ENCODE measurements at places on chromosomes 11 and 22. TPM values are rescaled to one million over a fixed set of nuclear protein-coding genes. Genes with fewer than 3 reads are reported as not detected.
A peak's percentile ranks its signal among the peaks of the same experiment; 100 is the strongest.

Gene C22orf23
- not detected for total RNA-seq

Gene DPAGT1
- total RNA-seq, result 38.2 TPM

DNA sequence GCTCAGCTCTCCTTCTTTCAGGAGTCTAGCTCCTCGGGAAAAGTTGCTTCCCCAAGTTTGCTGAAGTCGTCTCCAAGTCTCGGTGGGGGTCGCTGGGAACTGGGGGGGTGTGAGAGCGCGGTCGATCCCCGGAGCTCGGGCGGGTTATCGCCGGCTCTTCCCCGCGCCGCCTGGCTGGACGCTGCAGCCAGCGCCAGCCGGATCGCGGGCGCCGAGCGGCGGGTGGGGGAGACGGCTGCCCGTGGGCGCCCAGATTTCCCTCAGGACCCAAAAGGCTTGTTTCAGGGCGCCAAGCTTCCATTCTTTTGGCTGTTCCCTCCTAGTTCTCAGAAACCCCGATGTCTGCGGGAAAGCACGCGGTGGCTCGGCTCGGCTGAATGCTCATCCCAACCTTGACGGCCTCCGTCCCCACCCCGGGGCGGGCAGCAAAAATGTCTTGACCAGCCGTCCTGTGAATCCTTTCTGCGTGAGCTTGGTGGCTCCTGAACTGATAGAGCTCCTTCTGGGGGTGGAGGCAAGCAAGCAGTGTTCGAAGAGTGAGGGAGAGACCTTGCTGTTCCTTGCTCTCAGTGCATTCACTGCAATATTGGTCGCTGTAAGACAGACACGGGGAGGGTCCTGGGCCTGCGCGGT lies 1.7 kb downstream of the ZBTB16 start:
- H3K4me1 ChIP-seq, result peaks cover 14% of the 10 kb centered on the region
- no peak overlapping the region for H3K27ac ChIP-seq
- peak overlapping the region; percentile 68 for H3K4me3 ChIP-seq
- peaks cover 95% of the 10 kb centered on the region for H3K27me3 ChIP-seq
- no peak for DNase-seq

- H3K4me3 ChIP-seq, result no peak overlapping the region
- no peak overlapping the region for H3K27ac ChIP-seq
- H3K27me3 ChIP-seq, result peaks cover 2% of the 10 kb centered on the region
- DNase-seq, result no peak
- H3K4me1 ChIP-seq, result peaks cover 33% of the 10 kb centered on the region
Observed at GRCh38 chr22:30308518-30309230, 18.1 kb downstream of the TBC1D10A start.

DNA sequence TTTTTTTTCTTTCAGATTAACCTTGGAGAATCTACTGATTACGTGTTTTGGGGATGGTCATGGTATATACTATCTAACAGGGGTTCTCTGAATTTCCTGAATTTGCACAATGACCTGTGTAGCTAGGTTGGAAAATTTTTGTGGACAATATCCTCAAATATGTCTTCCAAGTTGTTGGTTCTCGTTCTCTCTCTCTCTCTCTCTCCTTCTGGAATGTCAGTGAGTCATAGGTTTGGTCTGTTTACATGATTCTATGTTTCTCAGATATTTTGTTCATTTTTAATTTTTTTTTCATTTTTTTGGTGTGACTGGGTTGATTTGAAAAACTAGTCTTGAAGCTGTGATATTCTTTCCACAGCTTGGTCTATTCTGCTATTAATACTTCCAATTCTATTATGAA lies 604.0 kb upstream of the ANO3 start:
- H3K36me3 ChIP-seq, result peaks cover 3% of the 10 kb centered on the region
- no peak overlapping the region for H3K4me3 ChIP-seq
- no peaks in the 10 kb centered on the region for H3K4me1 ChIP-seq
- DNase-seq, result no peak

DNA sequence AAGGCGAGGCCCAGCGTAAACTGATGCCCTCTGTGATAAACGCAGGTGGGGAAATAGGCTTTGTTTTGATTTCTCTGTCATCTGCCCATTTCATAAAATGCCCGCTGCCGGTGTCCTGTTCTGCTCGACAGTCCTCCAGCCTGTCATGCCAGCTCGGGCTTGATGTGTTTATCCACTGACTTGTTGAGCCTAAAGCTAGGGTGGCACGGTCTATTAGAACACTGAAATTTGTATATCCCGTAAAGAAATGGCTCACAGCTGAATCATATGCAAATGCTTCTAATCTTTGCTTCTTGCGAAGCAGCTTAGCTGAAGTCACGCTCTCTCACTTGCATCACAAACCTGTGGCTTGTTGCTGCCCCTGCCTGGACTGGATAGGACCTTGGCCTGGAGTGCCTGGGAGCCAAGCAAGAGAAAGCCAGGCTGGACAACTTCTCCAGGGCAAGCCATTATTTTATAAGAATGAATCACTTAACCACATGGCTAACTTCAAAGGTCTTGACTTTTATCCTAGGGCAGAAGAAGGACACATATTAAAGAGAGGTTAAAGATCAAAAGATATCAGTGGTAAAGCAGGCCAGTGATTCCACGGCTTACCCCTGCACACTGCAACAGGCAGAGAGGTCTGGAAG lies 33.1 kb downstream of the EHF start:
- no peak for DNase-seq
- H3K27ac ChIP-seq, result peak overlapping the region; percentile 5
- H3K27me3 ChIP-seq, result peaks cover 2% of the 10 kb centered on the region
- H3K36me3 ChIP-seq, result no peaks in the 10 kb centered on the region

GRCh38 chr11:102577182-102577581 lies 46.6 kb upstream of the MMP7 start:
- H3K4me3 ChIP-seq, result no peak overlapping the region
- no peaks in the 10 kb centered on the region for H3K27me3 ChIP-seq
- no peak overlapping the region for H3K27ac ChIP-seq
- DNase-seq, result no peak

GRCh38 chr11:20790622-20791021 lies 121.2 kb downstream of the NELL1 start:
- DNase-seq, result no peak
- H3K27me3 ChIP-seq, result peaks cover 8% of the 10 kb centered on the region
- H3K36me3 ChIP-seq, result no peaks in the 10 kb centered on the region
- no peaks in the 10 kb centered on the region for H3K4me1 ChIP-seq
- H3K27ac ChIP-seq, result no peak overlapping the region

DNA sequence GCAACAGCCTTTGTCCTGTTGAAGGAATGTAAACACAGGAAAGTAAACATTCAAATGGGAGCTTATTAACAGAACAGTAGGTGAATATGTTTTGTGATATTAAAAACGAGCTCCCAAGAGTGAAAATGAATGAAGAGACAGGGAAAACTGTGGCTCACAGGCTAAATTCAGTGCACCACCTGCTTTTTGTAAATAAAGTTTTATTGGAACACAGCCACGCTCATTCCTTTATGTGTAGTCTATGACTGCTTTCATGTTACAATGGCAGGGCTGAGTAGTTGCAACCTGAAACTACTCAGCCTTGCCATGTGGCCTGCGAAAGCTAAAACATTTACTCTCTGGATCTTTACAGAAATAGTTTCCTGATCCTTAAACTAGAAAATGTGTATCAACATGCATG lies 136.9 kb downstream of the MYO18B start:
- H3K36me3 ChIP-seq, result no peaks in the 10 kb centered on the region
- no peak for DNase-seq
- no peak overlapping the region for H3K4me3 ChIP-seq
- no peak overlapping the region for H3K27ac ChIP-seq
- H3K4me1 ChIP-seq, result no peaks in the 10 kb centered on the region

GRCh38 chr11:8833568-8834315 lies 77.2 kb upstream of the AKIP1 start:
- no peaks in the 10 kb centered on the region for H3K27me3 ChIP-seq
- no peak overlapping the region for H3K4me3 ChIP-seq
- no peak for DNase-seq

DNA sequence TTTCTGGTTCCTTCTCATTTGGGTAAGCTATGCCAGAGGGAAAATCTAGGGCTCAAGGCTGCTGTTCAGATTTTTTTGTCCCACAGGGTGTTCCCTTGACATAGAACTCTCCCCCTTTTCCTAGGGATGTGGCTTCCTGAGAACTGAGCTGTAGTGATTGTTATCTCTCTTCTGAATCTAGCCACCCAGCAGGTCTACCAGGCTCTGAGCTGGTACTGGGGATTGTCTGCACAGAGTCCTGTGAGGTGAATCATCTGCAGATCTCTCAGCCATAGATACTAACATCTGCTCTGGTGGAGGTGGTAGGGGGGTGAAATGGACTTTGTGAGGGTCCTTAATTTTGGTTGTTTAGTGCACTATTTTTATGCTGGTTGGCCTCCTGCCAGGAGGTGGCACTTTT lies 167.3 kb upstream of the PGR start:
- no peak overlapping the region for H3K4me3 ChIP-seq
- H3K27me3 ChIP-seq, result peaks cover 2% of the 10 kb centered on the region
- H3K4me1 ChIP-seq, result no peaks in the 10 kb centered on the region
- no peak for DNase-seq

GRCh38 chr11:31355131-31355530 lies 14.4 kb downstream of the DCDC1 start:
- no peak for DNase-seq
- no peaks in the 10 kb centered on the region for H3K4me1 ChIP-seq
- H3K27ac ChIP-seq, result no peak overlapping the region
- no peaks in the 10 kb centered on the region for H3K36me3 ChIP-seq
- no peak overlapping the region for H3K4me3 ChIP-seq

All from mesothelial cell of epicardium (in vitro differentiated cells).